ENCODE measurements at places on chromosomes 4 and X.

DNA sequence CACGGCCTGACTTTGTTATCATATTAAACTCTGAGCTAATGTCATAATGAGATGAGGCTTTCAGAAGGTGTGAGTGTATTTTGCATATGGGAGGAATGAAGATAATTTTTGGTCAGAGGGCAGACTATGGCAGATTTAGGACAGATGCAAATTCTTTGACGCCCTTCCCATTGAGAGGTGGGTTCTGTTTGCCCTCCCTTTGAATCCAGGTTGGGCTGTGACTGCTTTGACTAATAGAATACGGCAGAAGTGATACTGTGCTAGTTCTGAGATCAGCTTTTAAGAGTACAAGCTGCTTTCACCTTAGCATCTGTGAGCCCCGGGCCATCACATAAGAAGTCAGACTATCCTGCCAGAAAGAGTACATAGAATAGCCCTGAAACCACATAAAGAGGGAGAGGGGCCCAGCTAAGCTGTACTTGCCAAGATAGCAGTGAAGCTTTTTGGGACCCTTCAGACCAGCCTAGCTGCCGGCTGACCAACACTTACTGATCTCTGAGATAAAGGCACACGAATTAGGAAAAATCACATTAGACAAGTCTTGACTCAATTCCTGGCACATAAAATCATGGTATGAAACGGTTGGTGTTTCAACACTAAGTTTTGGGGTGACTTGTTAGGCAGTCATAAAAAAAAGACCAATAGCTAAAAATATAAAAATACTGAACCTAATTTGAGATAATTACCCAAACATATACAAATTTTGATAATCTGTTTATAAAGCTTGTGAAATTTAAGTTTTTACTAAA lies 166.7 kb upstream of the SH3RF1 start:
- DNase-seq = no peak

GRCh38 chr4:107837776-107838618 lies 13.3 kb downstream of the SGMS2 start:
- DNase-seq = no peak

DNA sequence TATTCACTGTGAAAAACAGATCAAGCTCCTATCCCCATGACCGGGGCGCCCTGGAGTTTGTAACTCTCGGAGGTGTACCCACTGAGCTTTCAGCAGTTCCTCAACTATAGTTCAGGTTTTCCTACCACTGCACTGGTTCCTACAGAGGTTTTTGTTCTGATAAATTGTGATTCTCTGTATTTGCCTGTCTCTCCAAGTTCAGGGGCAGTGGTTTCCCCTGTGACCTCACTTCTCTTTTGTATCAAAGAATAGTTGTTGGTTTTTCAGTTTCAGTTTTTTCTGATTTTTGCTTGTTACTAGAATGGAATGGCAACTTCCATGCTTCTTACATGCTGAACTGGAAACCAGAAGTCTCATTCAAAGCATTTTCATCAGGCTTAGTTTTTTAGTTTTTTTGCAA lies 56.8 kb upstream of the PLS3 start:
- no peak for DNase-seq

- peak; percentile 61 for DNase-seq
Measured at GRCh38 chr4:139453041-139453370, 915 bp upstream of the RAB33B start.

DNA sequence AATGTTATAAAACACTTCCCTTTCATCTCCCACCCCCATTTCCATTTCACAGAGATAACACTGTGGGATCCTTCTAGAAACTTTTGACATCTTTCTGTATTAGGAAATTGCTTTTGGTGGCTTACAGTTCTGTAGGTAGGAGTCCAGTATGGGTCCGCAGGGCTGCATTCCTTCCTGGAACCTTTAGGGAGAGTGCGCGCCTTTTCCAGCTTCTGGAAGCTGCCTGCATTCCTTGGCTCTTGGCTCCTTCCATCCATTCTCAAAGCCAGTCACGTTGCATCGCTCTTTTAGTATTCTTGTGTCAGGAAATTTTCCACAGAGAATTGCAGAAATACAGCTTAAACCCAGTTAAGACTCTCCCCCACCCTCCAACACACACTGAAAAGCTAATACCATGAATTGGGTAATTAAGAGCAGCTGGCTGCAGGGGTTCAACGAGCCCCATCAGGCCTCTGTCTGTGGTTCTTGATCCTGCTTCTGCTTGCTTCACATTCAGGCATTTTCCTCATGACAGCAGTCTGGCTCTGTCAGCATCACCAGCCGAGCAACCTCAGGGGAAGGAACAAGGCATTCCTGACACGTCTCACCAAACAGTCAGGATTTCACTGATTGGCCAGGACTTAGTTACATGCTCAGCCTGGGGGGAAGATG lies 48.8 kb downstream of the SEPTIN11 start:
- DNase-seq = no peak

- no peak for DNase-seq
Measured at GRCh38 chr4:140277576-140277975, 95.9 kb upstream of the SCOC start.

DNA sequence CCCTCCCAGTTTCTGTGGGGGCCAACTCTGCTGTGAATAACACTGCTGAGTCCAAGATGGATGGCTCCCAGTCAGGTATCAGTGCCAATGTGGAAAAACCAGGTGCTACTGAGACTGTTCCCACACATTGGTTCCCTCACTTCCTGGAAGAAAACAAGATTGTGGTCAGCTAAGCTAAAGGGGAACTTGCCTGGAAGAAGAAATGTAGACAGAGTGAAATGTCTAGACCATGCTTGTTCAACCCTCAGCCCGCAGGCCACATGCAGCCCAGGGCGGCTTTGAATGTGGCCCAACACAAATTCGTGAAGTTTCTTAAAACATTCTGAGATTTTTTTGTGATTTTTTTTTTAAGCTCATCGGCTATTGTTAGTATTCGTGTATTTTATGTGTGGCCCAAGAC lies 28.6 kb upstream of the UTP14A start:
- no peak for DNase-seq

- DNase-seq = no peak
Measured at GRCh38 chrX:68894513-68895340, 65.9 kb downstream of the EFNB1 start.

DNA sequence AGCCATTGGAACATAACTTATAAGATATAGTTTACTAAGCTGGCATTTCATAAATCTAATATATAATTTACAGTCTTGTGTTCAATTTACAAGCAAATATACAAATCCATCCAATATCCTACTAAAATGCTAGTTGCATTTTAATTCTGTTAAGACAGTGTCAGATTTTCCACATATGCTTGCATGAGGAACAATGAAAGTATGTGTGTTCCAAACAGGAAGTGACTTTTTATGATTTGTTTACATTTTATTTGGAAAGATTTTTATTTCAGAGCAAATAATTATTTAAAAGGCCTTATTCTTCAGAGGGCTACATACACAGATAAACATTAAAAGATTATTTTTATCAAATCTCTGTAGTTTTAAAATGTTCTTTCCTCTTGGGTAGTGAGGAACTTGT lies 130.1 kb downstream of the KLHL34 start:
- DNase-seq = no peak

GRCh38 chr4:16513876-16514275 lies 287.6 kb upstream of the TAPT1 start:
- DNase-seq = no peak

- no peak for DNase-seq
Measured at GRCh38 chrX:10508891-10509290, 111.5 kb downstream of the MID1 start.

DNA sequence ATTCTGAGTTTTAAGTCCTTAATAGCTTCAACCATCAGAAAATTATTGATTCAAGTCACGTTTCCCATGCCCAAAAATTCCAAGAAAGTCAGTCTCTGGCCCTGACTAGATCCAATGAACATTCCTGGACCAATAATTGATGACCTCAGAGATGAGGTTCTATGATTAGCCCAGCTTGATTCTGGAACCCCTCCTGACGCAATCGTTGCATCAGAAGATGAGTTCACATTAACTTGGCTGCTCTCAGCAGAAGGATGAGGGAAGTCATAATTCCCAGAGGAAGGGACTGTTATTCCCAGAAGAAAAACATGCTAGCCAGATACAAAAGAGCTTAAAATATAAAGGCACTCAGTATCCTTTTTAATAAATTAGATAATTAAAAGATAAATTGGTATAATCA lies 34.3 kb upstream of the CPEB2 start:
- no peak for DNase-seq

DNA sequence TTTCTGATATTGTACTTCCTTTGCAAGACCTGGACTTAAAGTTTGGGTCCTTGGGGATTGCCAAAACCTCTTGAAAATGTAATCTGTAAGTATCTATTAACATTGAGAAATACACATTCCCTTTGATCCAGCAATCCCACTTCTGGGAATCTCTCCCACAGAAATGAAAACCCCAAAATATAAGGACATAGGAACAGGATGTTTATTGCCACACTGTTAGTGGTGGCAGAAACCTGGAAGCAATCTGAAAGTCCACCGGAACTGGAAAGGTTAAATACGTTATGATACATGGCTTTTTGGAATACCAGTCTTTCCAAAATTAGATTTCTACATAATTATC lies 71.2 kb upstream of the STX18 start:
- DNase-seq = no peak

GRCh38 chrX:97332963-97333362 lies 449.3 kb downstream of the RPA4 start:
- no peak for DNase-seq

DNA sequence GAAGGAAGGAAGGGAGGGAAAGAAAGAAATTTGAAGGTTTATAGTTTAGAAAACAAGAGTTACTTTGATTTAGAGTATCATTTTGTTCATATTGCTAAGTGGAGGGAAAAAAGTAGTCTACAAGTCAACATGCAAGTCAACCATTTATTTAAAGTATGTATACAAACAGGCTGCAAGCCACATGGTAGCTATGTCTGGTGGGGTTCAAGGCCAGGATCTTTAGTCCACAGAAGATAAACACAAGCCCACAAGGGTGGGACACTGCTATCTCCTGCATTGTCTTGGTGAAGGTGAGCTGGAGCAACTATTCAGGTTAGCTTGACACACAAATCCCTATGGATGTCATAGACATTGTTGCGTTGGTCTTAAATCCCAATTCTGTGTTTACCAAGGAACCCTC lies 71.4 kb downstream of the ABCG2 start:
- DNase-seq = no peak

- no peak for DNase-seq
Measured at GRCh38 chr4:125666635-125667034, 351.9 kb downstream of the FAT4 start.

GRCh38 chrX:35380808-35381700 lies 417.1 kb upstream of the MAGEB16 start:
- DNase-seq = no peak

DNA sequence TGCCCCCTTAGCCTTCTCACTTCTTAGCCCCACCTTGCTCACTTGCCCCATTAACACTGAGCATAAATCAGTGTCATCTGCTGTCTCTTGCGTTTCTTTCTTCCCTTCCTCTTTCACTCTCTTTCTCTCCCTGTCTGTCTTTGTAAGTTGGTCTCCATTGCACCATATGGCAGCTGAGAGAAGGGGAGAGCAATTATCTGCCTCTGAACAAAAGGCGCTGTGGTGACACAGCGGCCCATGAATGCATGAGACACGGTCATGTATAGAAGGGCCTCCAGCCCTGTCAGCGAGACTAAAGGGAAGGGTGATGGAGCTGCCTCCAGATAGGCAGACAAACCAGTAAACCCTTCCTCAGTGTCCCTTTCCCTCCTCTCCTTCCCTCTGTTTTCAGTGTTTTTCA lies 88.8 kb upstream of the PCDH18 start:
- no peak for DNase-seq

DNA sequence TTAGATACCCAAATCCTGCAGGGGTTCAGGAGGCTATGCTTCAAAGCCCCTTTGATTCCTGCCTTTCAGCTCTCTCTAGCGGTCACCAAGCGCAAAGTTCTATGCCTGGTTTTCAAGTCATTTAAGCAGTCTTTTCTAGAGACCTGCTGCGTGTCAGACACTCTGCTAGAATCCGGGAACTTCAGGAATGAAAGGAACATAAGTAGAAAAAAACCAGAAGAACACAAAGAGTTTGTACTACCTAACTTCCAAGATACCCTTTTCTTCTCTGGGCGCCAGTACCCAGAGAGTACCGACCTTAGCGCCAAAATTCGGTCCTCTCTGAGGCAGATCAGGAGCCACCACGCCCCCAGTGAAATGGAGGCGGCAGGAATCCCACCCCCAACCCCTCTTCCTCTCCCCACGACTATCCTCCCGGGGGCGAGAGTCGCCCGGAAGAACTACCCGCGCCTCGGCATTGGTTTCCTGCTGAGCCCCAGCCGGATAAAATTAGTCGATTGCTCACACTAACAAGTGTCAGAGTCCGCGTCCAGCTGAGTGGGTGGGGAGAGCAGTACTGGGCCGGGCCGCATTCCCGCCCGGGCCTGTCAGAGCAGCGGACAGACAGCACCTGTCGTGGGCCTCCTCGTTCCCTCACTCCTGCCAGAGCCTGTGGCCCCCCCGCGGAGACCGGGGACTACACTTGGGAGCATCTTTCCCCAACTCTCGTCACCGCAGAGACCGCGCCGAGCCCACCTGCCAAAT lies 78.8 kb downstream of the RLIM start:
- peak; percentile 8 for DNase-seq

DNA sequence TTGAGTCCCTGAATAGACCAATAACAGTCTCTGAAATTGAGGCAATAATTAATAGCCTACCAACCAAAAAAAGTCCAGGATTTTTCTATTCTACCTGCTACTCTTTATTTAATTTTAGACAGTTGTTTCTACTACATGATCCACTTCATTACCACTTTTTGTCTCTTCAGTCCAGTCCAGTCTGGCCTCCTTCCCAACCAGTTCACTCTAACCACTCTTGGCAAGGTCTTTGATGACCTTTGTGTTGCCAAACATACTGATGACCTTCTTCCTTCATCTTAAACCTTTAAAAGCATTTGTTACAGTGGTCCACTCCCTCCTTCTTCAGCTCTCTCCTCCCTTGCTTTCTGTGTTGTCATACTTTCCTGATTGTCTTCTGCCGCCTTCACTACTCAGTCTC lies 12.8 kb upstream of the UBQLN2 start:
- no peak for DNase-seq

GRCh38 chrX:119682019-119682989 lies 10.7 kb downstream of the SEPTIN6 start:
- peak; percentile 40 for DNase-seq

- no peak for DNase-seq
Measured at GRCh38 chr4:150583287-150584110, 1.5 kb downstream of the MAB21L2 start.

GRCh38 chr4:124946696-124947095 lies 234.2 kb upstream of the ANKRD50 start:
- DNase-seq = no peak

DNA sequence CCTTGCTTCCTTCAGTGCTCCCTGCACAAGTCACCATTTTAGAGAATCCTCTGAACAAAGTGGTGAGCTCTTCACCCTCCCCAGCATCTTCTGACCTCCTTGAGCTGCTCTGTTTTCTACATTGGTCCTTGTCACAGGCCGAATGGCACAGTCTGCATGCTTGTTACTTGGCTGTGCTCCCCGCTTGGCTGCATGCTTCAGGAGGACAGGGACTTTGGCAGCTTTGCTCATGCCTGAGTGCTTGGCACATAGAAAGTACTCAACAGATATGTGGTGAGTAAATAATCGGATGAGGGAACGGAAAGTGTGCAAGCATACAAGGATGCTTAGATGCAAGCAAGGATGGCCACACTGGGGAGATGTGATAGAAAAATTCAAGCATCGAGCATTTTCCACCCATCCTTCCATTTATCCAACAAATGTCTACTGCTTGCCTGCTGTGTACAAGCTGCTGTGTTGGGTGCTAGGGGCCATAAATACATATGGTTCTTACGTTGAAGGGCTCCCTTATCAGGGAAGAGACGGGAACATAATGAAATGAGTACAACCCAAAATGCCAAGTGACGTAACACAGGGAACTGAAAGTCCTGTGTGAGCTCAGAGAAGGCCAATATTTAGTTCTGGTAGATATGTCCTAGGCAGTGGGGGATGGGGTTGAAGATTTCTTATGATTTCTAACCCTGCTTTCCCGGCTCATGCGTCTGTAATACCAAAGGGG lies 31.2 kb downstream of the SLC2A9 start:
- DNase-seq = no peak
